ENCODE measurements at places on chromosomes 4 and X. TPM values are rescaled to one million over a fixed set of nuclear protein-coding genes. Genes with fewer than 3 reads are reported as not detected.

The CT83 gene
- not detected for total RNA-seq

DNA sequence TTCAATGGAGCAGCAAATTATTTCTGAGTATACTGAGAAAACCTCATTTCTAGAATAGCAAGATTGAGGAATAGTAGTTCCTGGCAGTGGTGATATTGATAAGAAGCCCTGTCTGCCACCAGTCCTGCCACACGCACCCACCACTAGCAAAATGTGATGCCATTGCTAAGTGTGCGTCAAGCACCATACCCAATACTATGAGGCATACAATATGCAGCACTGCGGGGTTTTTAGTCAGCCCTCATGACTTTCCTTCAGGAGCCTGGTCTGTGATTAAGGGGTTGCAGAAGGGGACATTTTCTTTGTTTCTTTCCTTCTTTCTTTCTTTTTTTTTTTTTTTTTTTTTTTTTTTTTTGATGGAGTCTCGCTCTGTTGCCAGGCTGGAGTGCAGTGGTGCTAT lies 128.7 kb upstream of the USP38 start:
- no peak for DNase-seq

DNA sequence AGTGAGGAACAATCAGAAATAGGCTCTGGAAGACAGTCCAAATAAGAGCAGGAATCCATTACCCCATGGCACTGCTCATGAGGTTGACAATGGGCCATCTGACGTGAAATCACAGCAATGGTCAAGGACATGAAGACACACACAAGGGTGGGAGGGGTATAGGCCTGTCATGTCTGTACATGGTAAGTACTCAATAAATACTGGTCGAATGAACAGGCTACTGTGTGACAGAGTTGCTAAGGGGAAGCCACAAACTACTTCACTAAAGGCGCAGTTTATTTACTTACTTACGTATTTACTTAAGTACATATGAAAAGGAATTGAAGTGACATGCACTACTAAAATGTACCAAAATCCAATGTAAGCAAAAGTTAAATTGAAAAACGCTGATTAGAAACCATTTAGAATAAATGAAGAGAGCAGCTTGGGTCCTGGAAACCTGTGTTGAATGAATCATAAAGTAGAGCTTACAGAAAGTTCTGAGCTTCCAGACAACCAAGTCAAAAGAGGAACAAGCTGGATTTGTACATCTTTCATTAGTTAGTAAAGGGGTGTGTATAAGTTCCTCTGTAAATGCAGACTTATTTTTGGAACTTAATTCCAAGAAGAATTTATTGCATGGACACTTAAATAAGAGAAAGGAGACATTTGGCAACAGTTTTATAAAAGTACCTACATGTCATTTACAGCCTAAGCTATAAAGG lies 32.7 kb downstream of the ALPK1 start:
- DNase-seq = no peak

GRCh38 chr4:137075586-137075985 lies 456.7 kb downstream of the PCDH18 start:
- DNase-seq = no peak

The GATA1 gene
- 0.23 TPM for total RNA-seq

- no peak for DNase-seq
These were observed 5.9 kb downstream of the SMIM43 start for GRCh38 chr4:121758925-121759568.

GRCh38 chr4:70651864-70652506 lies 14.3 kb downstream of the JCHAIN start:
- DNase-seq = peak; percentile 30

DNA sequence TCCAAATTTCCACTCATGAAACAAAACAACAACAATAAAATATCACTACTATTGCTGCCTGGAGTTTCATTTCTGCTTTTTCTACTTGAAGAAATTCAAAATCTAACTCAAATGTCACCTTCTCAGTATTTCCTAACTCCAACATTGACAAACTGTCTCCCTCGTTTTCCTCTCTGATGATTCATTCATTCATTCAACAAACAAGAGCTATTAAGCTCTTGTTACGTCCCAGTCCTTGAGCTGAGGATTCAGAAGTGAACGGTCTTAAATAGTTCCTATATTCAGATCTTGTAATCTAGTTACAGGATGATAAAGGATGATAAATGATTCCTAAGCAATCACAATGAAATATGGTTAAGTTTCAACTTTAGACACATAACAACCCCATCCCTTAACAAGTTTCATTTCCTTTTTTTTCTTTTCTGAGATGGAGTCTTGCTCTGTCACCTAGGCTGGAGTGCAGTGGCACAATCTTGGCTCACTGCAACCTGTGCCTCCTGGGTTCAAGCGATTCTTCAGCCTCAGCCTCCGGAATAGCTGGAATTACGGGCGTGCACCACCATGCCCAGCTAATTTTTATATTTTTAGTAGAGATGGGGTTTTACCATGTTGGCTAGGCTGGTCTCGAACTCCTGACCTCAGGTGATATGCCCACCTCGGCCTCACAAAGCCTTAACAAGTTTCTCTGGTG lies 1.7 kb downstream of the SLC9B2 start:
- DNase-seq = no peak

GRCh38 chrX:21972721-21973120 lies 32.2 kb downstream of the SMS start:
- DNase-seq = no peak

- DNase-seq = no peak
These were observed 1199.1 kb downstream of the ADGRL3 start for GRCh38 chr4:62399242-62399641.

- DNase-seq = no peak
These were observed 58.1 kb downstream of the FAM13A start for GRCh38 chr4:88998891-88999290.

DNA sequence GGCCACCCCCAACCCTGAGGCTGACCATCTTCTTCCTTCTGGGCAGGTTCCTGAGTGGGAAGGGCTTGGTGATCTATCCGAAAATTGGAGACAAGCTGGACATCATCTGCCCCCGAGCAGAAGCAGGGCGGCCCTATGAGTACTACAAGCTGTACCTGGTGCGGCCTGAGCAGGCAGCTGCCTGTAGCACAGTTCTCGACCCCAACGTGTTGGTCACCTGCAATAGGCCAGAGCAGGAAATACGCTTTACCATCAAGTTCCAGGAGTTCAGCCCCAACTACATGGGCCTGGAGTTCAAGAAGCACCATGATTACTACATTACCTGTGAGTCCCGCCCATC lies 9.7 kb downstream of the EFNB1 start:
- DNase-seq = no peak

DNA sequence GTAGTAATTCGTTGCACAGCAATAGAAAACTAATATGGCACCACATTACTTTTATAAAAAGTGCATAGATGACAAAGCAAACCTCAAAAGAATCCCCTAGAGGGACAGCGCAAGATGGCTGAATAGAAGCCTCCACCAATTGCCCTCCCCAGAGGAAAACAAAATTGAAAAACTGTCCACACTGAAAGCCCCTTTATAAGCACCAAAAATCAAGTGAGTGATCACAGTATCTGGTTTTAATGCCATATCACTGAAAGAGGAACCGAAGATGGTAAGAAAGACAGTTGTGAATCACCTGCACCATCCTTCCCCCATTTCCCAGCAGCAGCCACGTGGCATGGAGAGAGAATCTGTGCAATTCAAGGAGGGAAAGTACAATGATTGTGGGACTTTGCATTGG lies 522.2 kb downstream of the GLUD2 start:
- no peak for DNase-seq

DNA sequence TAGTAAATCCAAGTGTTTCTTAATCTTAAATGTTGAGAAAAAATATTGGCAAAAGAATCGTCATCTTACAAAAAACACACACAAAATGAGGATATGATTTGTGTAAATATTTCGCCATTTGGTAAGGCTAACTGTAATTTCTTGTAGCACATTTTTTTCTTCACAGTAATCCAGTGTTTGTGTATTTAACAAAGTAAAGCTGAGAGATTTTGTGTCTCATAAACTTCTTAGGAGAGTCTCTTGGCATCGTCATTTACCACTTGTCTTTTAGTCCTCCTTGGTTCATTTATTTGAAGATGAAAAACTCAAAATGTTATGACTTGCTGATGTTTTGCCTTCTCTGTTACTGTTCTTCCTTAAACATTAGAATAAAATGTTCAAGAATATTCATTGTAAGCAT lies 326.7 kb upstream of the PITX2 start:
- no peak for DNase-seq

DNA sequence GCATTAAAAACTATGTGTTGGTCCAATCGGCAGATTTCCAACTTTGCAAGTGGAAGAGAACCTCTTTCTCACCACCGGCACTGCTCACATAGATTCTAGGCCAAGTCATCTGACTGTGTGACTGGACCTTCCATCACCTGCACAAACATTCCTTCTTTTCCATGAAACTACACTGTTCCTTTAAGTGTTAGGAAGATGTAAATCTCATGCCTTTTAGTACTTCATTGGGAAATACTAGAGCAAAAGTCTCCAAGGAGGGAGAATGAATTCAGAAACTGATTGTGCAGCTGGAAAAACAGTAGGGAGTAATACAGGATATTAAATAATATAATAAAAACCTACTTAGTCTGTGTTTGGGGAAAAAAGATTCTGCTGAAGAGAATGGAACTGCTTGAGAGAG lies 238.2 kb downstream of the GPC3 start:
- no peak for DNase-seq

The EGF gene
- not detected for total RNA-seq

DNA sequence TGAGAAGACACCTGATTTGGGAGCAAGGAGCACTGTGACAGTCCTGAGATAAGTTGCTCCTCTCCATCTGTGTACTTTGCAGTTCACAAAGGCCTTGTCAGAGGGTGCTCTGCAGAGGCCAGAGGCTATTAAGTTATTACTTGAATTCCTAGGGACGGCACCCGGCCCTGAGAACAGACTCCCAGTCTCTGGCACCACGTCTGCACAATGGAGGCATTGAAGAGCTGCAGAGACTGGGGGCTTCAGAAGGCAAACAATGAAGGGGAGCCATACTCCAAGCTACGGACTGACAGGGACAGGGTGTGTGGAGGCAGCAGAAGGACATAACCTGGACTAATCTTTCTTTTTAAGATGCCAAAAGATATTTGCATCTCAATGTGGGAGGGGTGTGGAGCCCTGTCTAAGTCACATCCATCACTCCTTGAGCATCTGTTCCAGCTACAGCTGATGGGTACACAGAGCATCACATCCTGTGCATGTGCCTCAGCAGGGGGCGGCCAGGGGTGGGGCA lies 11.5 kb downstream of the RASGEF1B start:
- no peak for DNase-seq

GRCh38 chr4:29153642-29154041 lies 1566.5 kb upstream of the PCDH7 start:
- no peak for DNase-seq

DNA sequence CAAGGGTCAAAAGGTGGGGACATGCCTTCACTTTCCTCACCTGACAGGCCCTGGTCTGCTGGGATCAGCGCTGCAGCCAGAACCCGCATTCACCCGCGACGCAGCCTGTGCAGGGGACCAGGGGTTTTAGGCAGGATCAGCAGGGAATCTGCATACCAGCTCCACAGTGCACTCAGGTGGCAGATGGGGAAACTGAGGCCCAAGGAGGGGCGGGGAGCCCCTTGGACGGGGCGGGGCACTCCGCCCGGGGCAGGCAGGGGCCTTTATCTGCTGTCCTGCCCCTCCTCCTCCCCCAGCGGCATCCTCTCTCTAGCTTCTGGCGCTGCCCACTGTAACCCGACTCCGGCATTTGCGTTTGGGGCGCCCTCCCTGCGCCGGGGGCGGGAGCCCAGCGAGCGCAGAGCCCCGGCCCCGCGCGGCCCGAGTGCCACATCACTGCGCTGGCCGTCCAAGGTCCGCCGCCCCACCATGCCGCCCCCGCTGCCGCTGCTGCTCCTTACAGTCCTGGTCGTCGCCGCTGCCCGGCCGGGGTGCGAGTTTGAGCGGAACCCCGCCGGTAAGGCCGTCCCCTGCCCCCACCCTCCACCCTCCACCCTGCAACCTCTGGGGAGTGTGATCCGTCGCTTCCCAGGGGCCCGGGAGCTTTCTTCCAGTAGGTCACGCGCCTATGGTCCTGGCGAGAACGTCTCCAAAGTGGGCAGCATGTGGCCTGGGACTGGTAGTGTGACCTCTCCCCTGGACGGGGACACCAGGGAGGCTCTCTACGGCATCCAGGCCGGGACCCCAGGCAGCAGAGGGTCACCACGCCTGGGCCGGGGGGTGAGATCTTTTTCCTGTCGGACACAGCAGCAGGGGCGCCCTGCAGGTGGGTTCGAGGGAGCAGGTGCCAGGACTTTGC lies at the start of gene CPZ:
Gene CPZ, plus strand, starts transcription at position 400 of the 898 bp plus-strand sequence. Its CDS starts 69 bp downstream, at position 469.
- DNase-seq = no peak

The CENPVL2 gene
- not detected for total RNA-seq

- no peak for DNase-seq
These were observed 1417.9 kb downstream of the ADGRL3 start for GRCh38 chr4:62618042-62618441.

The KLKB1 gene
- total RNA-seq = not detected

DNA sequence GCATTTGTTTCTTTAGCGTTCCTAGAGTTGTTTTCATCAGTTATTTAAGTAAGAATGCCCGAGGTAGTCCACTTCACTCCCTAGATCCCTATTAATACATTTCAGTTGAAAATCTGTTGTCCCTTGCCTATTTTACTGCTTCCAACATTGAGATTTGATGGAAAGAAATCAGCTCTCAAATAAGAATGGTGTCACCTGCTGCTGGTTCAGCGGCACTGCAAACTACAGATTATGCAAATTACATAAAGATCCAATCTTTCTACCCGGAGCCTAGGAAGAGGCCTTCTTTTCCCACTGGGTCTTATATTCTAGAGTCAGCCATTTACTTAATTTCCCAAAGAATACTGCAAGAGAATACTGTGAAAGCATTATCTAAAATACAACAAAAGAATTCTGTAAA lies 597.6 kb upstream of the MAGEB2 start:
- DNase-seq = no peak

DNA sequence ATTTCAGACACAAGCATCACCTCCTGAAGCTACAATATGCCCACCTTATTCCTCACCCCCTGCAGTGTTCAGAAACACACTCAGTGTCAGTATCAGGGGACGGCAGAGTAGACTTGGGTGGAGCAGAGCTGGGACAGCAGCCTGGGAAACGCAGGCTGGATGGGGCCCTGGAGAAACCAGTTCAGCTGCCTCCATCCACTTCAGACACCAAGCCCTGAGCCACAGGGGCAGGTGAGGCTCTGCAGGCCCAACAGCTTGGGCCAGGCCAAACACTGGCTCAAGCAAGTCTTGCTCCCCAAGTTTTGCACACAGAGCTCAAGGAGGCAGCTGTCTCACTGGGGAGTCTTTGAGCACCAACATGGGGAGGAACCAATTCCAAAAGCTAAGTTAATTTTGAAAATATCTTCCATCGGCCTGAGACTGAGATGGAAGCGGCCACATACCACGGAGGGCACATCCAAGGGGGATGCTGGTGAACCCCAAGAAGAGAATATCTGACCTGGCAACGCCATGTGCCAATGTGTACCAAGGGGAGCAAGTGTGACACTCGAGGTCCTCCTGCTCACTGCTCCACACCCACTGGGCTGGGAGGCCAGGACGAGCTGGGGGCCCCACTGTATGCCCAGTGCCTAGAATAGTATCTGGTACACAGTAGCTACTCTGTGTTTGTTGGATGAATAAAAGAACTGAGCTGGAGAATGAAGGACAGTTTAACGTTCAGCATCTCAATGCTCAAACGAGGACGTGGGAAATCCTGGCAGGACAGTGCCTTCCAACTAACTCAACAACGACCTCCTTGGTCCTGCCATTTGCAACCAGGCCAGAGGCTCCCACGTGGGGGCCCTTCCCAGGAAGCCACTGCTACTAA lies 45.6 kb downstream of the PPP2R2C start:
- DNase-seq = no peak

- no peak for DNase-seq
These were observed 57.1 kb upstream of the ATXN3L start for GRCh38 chrX:13376857-13377549.

- DNase-seq = no peak
These were observed 33.5 kb downstream of the NSG1 start for GRCh38 chr4:4420421-4420820.

The ITGB1BP2 gene
- total RNA-seq = 1.4 TPM
